ENCODE measurements at places on chromosomes 12 and 14.
A peak's percentile ranks its signal among the peaks of the same experiment; 100 is the strongest.

GRCh38 chr14:78798757-78799156 lies 628.6 kb downstream of the NRXN3 start:
- no peak for DNase-seq

DNA sequence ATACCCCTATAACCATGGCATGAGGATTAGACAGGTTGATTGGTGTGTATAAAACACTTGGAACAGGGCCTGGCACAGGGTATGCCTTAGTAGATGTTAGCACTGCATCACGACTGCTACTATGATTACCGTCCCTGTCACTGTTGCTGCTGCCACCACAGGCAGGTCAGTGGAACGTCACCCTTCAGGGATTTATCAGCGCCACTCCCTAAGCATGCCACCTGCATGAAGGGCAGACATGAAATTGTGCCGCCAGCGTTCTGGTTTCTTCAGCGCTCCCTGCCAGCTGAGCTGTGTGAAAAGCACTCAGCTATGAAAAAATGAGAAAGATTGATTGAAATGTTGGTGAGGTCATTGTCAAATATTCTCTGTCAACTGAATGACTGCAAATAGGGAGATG lies 477.0 kb downstream of the DPF3 start:
- no peak for DNase-seq

DNA sequence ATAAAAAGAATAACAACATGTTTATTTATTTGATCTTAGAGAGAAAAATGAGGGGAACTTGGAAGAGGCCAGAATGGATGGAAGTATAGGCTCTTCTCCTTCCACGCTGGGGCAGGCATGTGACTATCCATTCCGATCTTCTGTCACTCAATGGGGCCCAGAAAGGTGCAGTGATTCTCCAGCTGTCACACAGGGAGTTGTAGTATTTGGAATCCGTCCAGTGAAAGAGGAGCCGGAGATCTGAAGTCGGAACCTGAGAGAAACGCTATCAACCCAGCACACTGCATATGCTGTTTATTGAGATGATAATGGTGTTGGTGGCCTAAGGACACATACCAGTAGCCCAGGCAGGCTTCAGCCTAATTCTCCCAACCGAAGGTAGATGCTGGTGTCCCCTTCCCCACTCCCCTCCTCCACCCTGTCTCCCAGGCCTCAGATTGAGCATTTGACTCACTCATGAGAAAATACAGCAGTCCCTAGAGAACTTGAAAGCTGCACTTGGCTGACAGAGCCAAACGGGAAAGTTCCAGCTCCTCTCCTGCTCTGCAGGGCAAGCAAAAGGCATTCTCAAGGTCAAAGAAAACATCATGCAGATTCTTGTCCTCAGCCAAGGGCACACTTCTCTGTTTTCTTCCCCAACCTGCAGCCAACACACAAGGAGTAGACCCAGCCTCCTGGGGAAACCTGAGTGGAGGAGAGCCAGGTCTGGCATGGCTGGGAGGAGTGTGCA lies 100.4 kb downstream of the IRF2BPL start:
- no peak for DNase-seq

- DNase-seq: no peak
These were observed 20.6 kb downstream of the ATF1 start for GRCh38 chr12:50784501-50784900.

DNA sequence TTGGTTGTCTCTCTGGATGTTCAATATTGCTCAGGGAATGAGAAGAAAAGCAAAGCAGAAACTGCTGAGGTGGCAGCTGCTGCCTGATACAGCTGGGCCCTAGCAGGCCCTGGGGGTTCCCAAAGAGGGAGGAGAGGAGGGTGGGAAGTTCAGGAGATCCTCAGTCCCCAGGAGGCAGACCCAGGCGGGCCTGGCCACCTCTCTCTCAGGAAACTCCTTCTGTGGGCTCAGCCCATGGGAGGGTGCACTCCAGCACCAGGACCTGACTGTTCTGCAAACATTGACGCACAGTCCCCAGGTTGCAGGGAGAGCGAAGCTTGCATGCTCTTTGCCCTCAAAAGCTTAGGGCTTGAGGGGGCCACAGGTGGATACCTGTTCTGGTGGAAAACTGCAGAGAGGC lies 29.6 kb downstream of the IRF2BPL start:
- DNase-seq: no peak

- no peak for DNase-seq
These were observed 17.5 kb downstream of the YBX3 start for GRCh38 chr12:10705655-10706054.

GRCh38 chr14:55451398-55451797 lies 11.0 kb upstream of the TBPL2 start:
- no peak for DNase-seq

GRCh38 chr12:4911316-4911994 lies 1.8 kb downstream of the KCNA1 start:
- DNase-seq: no peak

GRCh38 chr12:7884689-7885088 lies 12.0 kb upstream of the SLC2A14 start:
- no peak for DNase-seq

- DNase-seq: peak; percentile 35
These were observed 30.4 kb downstream of the RAP1B start for GRCh38 chr12:68641138-68641537.

GRCh38 chr12:64180951-64181350 lies 41.1 kb downstream of the KICS2 start:
- DNase-seq: no peak

DNA sequence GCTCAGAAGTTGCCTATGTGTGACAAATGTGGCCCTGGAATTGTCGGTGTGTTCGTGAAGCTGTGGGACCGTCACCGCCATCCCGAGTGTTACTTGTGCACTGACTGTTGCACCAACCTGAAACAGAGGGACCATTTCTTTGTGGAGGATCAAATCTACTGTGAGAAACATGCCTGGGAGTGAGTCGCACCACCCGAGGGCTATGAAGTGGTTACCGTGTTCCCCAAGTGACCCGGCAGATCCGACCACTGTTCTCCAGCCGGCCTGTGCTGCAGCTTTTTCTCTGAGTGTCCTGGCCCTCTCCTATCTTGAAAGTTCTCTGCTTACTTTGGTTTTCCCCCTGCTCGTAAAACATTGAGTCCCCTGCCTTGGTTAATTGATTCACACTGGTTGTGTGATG lies 65.3 kb downstream of the VCPKMT start:
- DNase-seq: no peak

- no peak for DNase-seq
These were observed 1143.6 kb downstream of the FLRT2 start for GRCh38 chr14:86673523-86673969.

DNA sequence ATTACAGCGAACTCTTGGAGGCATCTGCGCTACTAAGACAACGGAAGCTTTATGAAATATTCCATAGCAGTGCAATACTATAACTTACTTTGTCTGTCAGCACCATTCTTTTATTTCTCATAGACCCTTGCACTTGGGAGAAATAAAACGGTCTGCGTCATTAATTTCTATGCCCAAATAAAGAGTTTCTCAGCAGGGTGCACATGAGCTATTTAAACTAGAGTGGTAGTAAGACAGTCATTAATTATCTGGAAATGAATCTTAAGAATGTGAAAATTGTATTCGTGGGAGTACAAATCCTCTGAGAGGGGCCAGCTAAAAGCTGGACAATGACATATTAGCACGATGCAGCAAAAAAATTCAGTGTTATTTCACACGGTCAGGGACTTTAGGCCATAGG lies 903.4 kb upstream of the FOXG1 start:
- no peak for DNase-seq

DNA sequence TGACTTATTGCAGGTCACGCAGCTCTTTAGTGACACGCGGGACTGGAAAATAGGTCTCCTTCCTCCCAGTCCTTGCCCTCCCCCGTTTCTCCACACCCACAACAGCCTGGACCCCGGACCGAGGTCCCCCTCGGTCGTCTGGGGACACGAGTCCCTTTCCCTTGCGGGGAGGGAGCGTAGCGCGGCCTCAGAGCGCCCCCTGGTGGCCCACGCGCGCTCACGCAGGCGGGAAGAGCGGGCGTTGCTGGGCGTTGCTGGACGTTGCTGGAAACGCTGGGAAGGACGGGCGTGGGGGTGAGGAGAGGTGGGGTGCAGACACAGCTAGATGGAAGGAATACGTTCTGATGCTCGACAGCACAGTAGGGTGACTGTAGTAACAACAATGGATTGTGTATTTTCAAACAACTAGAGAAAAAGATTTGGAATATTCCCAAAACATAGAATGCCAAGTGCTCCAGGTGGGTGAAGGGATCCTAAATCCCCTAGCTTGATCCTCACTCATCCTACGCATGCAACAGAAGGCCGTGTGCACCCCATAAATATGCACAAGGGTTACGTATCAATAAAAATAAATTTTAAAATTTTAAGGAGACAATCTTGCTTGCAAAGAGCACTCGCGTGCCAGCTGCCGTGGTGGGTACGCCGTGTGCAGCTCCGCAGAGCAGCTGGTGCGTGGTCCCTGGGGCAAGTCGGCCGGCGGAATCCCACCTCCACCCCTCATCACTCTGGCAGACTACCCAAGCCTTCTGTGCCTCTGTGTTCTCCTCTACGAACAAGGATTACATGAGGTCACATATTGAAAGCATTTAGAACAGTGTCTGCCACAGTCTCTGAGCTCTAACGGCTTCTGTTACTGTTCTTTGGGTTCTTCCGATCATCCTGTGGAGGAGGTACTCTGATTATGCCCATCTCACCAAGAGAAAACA lies 87.4 kb downstream of the B4GALNT3 start:
- DNase-seq: peak; percentile 30

DNA sequence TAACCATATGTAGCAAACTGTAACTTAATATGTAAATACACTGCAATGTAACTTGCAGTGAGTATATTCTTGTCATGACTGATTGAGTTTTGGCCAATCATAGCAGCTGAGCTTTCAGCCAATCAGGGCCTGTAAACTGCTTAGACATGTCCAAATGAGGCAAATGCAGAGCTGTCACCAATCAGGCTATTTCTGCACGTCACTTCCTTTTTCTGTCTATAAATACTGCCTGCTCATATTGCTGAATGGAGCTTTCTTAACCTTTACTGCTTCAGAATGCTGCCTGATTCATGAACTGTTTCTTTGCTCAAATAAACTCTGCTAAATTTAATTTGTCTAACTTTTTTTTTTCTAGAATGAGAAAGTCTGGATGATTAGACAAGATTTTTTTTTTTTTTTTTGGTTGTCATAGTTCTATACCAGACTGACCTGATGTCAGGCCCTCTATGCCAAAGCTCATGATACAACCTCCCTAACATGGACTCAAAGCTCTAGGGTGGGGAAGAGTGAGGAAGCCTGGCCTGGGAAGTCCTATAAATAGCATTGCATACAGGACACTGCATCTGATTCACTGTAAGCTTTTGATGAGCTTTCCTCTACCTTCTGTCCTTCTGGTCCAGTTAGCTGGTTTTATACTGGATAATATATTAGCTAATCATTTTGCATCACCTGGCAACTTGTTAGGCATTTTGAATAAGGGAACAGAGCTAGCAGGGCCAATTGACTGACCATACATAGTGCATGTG lies 12.0 kb downstream of the MGP start:
- no peak for DNase-seq

DNA sequence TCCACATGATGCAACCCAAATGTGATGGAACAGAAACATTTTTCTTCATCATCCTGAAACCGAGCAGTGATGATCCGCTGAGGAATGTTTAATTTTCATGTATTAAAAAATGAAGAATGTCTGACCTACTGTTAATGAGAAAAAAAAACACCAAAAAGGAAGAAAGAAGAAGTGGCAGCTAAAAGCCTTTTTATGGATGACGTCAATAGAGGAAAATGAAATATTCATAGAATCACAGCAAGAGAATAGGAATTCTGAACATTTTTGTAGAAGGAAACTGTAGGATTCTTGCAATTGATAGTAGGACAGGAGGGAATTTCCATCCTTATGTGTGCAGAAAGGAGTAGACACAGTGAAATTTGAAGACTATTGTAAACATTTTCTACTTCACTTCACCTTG lies 112.9 kb downstream of the PRKCH start:
- DNase-seq: no peak

- no peak for DNase-seq
These were observed 31.8 kb downstream of the CPSF2 start for GRCh38 chr14:92153581-92153980.

- DNase-seq: no peak
These were observed 121.0 kb downstream of the ZFP36L1 start for GRCh38 chr14:68671909-68672308.

DNA sequence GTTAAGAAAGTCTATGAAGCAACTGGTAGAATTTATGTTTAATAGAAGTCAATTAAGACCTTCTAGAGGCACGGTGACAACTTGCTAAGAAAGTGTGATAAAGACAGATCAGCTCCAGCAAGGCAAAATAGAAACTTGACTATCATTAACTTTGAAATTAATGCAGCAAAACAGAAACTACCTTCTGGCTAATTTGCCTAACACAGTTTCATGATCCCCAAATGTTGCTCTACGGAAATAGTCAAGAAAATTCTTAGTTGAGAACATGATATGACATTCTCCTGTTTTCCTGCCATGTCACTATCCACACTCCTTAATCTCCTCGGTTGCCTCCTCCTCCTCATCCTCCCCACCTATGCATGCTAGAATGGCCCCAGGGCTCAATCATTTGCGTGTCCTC lies 4.2 kb downstream of the DENND5B start:
- DNase-seq: no peak

DNA sequence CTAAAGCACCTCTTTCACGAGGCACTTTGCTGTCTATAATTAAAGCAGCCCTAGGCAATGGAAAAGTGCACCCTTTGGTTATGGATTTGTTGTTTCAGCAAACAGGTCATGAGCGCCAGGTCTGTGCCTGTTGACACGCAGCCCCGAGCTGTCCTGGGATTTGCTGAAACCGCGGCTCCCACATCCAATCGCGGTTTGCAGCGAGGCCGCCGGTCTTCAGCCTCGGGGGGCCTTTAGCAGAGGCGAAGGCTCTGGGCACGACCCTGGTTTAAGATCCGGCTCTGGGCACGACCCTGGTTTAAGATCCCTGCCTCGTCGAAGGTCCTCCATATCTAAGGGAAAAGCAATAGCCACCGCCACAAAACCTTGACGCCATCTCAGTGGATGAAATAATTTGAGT lies 79.2 kb downstream of the GLT1D1 start:
- DNase-seq: no peak

- DNase-seq: no peak
These were observed 25.3 kb downstream of the OAS2 start for GRCh38 chr12:113003636-113004035.

GRCh38 chr14:26128931-26129671 lies 468.7 kb downstream of the NOVA1 start:
- DNase-seq: no peak

DNA sequence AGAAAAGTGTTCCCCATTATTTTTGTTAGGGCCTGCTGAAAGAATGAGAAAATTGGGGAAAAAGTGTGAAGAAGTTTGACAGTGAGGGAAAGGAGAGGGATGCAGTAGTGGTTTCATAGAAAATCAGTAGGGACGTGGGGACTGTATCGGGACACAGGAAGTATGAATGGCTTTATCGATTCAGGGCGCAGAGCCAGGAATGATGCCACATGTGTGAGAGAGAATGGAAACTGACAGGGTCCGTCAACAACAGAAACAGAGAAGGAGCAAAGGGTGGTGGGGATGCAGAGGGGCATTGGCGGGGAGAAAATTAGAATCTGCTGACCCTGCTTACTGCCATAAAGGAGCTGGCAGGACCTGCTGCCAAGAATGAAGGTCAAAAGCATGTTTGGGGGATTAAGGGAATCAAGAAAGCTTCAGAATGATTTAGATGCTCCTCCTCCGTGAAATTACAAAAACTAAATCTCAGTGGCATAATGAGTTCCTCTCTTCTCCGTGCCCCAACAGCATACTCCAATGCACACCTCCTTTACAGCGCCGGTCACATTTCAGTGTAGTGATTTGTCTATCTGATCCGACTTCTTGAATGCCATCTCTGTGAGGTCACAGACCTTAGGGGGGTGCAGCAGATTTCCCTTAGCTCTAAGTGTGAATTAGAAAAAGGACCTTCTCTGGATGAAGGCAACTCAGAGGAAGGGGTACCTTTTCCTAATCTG lies 92.6 kb downstream of the EMP1 start:
- no peak for DNase-seq
